ENCODE measurements at places on chromosomes 2 and 18. TPM values are rescaled to one million over a fixed set of nuclear protein-coding genes. Genes with fewer than 3 reads are reported as not detected.

The OBSL1 gene
- polyA plus RNA-seq, result not detected

- peak; percentile 4 for DNase-seq
These were observed 81.5 kb downstream of the MAPRE2 start for GRCh38 chr18:35122586-35123224.

DNA sequence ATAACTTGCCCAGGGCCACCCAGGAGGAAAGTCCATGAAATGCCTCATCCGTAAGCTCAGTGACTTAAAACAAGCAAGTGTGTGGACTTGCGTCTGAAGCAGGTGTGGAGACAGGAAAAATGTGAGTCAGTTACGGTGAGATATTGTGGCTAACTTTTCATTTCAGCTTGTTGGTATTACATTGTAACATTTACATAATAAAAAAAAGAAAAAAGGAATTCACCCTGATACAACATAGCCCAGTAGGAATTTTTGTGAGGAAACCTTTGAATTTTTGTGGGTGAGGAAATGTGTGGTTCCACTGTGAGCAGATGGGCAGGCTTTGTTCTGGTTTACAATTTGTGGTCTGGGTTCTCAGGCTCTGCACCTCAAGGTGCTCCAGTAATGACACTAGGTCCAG is 33.7 kb upstream of the LYPD6B start:
- DNase-seq, result no peak

DNA sequence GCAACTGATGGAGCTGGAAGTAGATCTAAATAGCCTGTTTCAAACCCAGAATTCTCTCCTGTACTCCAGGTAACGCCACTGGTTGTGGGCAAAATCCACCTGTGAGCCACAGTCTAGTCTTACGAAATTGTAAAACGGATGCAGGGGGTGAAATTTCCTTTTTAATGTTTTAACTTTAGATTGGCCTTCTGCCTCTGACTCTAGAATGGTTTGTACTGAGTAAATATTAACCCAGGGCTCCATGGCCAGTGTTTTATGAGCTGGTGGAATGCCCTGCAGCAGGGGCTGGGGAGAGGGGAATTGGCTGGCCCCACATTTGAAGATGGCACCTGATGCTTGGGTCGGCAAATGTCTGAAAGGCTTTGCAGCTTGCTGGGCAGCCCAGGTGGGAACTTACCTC is 156.6 kb downstream of the MYCN start:
- DNase-seq, result no peak

DNA sequence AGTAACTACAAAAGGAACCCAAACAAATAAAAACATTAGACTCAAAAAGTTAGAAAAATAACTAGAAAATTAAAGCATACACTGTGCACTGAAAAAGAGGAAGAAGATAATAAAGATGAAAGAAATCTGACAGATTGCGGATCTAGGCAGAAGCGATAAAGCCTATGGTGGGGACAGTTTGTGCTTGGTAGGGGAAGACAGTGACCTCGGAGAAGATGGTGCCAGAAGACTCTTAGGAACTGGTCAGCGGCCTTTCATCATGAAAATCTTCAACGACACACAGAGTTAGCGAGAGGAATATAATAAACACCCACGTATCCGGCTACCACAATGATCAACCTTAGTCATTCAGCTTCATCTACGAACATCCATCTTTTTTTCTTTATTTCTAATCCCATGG is 180.5 kb downstream of the HDAC4 start:
- DNase-seq, result no peak

All from CD4-positive, CD25-positive, alpha-beta regulatory T cell (primary cell).